ENCODE measurements at places on chromosomes 11 and 22.
A peak's percentile ranks its signal among the peaks of the same experiment; 100 is the strongest.

DNA sequence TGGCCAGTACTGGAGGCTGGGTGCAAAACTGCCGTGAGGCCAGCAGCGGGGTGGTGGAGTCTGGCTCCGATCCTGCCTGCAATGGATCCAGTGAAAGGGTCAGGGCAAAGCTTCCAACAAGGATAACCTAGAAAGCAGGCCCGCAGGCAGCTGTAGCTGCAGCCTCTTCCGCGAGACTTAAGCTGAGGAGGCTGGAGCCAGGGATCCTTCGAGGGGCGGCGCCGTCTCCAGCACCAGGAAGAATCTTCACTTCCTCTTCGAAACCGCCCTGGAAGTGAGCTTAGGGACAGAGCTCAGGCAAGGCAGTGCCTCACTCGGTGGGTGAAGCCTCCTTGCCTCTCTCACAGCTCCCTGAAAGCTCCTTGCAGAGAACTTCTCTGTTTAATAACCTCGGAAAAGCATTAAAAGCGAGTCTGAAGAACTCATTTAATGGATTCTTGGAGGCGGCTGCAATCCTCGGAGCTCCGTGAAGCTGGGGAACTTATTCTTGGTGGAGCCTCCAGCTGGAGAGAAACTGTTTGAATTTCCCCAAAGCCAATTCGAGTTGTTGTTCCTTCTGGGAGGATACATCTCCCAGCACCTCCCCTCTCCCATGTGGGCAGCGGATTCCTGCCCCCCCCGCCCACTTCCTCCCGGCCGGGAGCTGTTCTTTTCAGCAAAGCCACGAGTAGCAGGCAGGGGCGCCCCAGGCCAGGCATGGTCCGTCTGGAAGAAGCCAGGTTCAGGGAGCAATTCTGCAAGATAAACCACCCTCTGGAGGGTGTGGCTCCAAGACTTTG lies 169.9 kb downstream of the CTTN start:
- no peak for DNase-seq

DNA sequence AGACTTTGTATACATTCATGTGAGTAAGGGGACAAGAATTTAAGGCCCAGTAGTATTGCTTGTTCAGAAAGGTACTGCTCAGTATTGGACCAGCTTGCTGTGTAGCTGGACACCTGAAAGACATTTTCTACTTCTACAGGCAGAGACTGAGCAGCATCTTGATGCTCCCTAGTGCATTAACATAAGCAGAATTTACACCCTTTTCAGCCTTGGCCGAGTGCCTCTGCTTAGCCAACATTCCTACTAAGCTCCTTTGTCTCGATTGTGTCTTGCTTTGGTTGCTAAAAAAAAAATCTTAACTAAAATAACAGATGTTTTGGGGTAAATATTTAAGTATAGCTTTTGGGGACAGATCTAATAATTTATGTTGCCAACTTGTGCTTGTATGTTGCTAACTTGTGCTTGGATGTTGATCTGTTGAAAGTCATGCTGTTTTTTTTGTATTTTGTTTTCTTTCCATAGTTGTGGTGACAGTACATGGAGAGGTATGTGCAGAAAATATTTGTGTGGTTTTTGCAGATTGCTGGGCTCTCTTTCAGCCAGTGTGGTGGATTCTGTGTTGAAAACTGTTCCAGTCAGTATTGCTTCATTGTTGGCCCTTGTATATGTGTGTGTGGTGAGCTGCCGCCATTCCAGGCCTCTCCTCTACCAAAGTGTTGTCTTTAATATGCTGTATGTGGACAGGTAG lies 3.7 kb downstream of the PTS start:
- no peak for DNase-seq

- no peak for DNase-seq
Observed at GRCh38 chr11:112656772-112657428, 304.3 kb upstream of the NCAM1 start.

GRCh38 chr22:40855979-40856512 lies 393 bp downstream of the ST13 start:
- DNase-seq, result peak; percentile 23

DNA sequence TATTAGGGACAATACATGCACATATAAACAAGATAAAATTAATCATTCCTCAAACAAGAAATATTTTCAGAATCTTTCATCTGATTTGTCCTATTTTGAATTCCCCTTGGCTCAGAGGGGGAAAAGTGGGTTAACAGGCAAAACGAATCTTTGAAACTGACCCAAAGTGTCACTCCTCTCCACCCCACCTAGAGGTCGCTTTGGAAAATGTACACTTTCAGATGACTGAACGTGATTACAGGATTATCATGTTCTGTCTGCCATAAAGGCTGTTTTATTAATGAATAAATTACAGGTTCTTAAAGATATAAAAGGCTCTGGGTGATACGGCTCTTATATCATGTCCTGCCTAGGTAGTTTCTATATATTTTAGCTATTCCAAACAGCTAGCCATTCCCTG lies 1735.0 kb downstream of the LRRC4C start:
- DNase-seq, result no peak

DNA sequence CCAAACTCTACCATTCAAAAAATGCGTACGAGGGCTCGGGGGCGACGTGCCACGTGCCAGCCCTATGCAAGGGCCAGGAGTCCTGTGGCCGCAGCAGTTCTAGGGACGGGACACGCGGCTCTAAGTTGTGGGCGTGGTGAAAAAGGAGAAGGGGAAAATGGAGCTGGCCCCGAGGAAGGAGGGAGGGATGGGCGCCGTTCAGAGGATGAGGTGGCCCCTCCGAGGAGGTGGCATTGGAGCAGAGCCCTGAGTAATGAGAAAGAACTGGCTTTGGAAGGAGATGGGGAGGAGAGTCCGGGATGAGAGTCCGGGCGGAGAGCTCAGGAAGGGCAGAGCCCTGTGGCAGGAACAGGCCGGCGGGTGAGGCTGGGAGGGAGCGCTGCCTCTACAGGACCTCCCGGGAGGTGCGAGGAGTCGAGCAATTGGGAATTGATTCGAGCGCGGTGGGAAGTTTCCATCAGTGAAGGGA lies 21.0 kb downstream of the OTUB1 start:
- DNase-seq, result no peak

GRCh38 chr11:68313574-68314202 lies 1.3 kb downstream of the LRP5 start:
- no peak for DNase-seq

DNA sequence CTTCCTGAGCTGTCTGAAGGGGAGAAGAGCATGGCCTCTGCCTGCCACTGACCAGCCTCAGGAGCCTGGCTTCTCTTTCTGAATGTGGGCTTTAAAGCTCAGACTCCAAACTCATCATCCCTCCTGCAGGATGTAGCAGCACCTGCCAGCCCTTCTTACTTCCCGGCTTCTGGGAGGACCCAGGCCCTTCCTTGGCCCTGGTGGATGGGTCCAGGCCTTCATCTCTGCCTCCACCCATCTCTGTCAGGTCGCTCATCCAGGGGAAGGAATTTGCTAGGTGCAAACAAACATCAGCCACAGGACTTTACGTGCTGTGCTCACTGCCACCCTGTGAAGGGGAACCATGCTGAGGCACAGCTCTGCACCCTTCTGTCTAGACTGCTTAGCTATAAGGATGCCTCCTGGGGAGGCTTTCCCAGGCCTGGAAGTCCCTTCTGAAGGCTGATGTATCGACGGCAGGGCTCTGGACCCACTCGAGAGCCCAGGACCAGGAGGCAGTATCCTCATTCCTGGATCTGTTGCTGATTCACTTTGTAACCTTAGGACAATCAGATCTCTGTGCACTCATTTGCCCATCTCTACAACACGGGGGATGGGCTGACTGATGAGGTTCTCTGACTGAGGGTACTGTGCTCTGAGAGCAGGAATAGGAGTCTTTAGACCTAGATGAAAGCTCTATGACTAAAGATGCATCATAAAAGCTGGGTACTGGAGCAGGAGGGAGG lies 30.9 kb downstream of the USP35 start:
- no peak for DNase-seq

GRCh38 chr11:134145715-134146114 lies 76.8 kb downstream of the JAM3 start:
- no peak for DNase-seq

DNA sequence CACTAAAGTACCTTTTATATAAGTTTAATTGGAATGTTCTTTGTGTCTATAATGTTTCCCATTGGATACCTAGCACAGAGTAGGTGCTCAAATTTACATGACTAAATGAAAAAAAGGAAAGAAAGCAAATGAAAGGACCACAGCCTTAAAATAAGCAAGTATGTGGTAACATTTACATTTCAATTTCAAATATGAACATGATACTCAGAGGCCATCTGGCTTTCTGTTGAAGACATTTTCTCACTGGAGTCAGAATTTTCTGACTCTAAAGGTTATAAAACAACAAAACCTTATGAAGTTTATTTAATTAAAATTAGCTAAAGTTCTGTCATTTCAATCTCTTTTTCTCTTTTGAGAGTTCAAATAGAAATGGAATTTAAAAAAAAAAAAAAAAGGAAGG lies 904 bp upstream of the ANGPTL5 start:
- no peak for DNase-seq

- no peak for DNase-seq
Observed at GRCh38 chr22:17920992-17921650, 103.2 kb downstream of the MICAL3 start.

- no peak for DNase-seq
Observed at GRCh38 chr11:61996933-61997332, 29.5 kb upstream of the FTH1 start.

GRCh38 chr22:19085233-19085718 lies 36.9 kb downstream of the DGCR2 start:
- peak; percentile 46 for DNase-seq

DNA sequence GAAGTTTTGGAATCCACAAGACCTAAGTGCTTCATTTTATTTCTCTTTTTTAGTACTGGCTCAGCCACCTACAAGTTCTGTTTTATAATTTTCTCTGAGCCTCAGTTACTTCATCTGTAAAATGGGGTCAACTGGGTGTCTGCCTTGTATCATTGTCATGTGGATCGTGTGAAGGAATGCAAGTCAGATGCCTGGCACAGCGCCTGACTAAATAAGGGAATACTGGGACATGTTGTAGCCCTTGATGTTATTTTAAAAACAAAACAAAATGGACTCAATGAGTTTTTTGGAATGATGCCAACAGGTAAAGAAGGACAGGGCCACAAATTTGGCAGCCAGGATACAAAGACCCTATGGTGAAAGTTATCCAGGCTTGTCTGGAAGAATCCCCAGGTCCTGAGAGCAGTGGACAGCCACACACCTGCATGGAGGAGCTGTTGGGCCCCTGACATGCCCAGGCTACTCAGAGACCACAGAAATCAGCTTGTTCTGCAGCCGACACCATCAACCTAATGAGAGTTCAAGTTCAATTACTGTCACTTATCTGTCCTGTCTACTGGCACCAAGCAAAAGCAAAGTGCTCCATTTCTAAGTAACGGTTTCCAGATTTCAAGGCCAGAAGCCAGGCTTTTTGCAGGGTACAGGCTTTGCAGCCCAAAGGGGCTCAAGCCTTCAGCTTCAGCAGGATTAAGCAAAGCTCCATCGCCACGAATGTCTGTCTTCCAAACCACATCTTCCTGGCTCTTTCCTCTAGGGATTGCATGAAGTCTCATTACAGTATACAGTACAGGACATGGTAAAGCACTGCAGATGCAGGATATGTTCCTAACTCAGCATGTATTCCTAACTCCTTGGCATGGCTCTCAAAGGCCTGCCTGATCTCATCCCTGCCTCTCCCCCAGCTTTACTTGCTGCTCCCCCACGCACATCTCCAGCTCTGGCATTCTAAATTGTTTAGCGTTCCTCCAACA lies 18.4 kb downstream of the DKK3 start:
- DNase-seq, result no peak

- no peak for DNase-seq
Observed at GRCh38 chr11:69376155-69377028, 82.4 kb downstream of the MYEOV start.

- DNase-seq, result no peak
Observed at GRCh38 chr11:122375687-122376399, 259.8 kb upstream of the BLID start.

DNA sequence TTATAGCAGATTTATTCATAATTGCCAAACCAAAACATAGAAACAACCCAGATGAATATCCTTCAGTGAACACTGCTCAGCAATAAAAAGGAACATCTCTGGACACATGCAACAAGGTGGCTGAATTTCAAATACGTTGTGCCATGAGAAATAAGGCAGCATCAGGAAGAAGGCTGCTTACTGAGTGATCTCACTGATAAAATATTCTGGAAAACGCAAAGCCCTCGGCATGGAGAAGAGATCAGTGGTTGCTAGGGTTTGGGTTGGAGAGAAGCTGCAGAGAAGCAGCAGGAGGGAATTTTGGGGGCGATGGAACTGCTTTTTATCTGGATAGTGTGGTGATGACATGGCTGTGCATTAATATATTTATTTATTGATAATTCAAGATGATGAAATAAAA lies 11.0 kb upstream of the SHANK2 start:
- no peak for DNase-seq

- DNase-seq, result no peak
Observed at GRCh38 chr11:122775675-122776271, 62.5 kb upstream of the CRTAM start.

GRCh38 chr11:111360150-111361043 lies 18.7 kb downstream of the POU2AF1 start:
- no peak for DNase-seq

All from AML-193 (cell line).